NCI-H526 (cell line): ENCODE measurements at places on chromosomes 1 and 21.

DNA sequence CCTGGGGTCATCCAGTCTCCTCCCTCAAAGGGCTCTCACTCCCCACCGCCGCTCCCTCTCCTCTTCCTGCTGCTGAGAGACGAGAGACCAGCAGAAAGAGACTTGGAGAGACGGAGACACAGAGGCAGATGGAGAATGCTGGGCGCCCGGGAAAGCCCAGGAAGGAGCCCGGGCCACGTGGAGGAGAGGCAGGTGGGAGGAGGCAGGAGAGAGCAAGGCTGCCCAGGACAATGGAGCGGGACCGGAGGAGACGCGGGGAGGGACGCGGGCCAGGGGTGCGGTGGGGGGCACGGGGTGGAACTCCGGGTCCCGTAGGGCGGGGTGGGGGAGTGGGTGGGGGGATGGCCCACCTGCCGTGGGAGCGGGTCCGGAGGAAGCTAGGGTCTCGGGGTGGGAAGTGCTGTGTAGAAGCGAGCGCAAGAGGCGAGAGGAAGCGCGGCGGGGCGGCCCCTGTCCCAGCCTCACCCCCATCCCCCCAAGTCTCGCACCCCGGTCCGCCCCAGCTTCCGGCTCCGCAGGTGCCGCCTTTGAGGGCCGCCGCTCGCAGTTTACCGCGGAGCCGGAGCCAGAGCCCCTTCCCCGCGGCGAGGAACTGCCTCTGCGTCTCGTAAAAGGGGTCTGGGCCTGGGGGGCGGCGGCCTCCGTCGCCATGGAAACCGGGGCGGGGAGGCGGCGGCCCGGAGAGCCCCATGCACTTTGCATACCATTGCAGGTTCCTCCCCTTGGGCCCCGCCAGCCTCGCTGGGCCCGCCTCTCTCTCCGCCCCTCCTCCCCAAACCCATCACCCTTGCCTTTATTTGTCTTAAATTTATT is 11.7 kb upstream of the EPHA2 start:
- DNase-seq, result peak; percentile 74

- DNase-seq, result no peak
These were observed 20.2 kb upstream of the TOR3A start for GRCh38 chr1:179061360-179062282.

GRCh38 chr1:158520021-158520420 is 34.2 kb downstream of the OR6Y1 start:
- no peak for DNase-seq

DNA sequence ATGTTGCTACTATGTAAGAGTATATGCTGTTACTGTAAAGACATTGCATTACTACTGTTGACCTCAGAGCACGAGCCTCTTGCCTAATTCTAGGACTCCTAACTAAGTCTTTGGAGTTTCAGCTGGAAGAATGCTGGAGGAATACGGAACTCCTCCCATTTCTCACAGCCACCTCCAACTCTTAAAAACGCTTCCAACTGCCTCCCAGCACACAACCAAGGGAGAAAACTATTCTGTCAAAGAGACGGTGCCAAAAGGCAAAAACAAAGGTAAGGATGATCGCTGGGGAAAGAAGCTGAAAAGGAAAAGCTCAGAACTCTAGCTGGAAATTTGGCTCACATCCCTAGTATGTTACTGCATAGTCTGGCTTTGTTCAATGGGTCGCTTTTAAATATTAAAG is at the start of gene FMO2:
TSS of gene FMO2 (plus strand) at position 210 of the 400 bp plus-strand sequence. CDS start 414 bp downstream, outside the sequence.
- no peak for DNase-seq

- no peak for DNase-seq
These were observed 6.6 kb upstream of the TP53BP2 start for GRCh38 chr1:223852337-223852736.

GRCh38 chr1:226882187-226882586 is 11.8 kb downstream of the PSEN2 start:
- DNase-seq, result no peak

DNA sequence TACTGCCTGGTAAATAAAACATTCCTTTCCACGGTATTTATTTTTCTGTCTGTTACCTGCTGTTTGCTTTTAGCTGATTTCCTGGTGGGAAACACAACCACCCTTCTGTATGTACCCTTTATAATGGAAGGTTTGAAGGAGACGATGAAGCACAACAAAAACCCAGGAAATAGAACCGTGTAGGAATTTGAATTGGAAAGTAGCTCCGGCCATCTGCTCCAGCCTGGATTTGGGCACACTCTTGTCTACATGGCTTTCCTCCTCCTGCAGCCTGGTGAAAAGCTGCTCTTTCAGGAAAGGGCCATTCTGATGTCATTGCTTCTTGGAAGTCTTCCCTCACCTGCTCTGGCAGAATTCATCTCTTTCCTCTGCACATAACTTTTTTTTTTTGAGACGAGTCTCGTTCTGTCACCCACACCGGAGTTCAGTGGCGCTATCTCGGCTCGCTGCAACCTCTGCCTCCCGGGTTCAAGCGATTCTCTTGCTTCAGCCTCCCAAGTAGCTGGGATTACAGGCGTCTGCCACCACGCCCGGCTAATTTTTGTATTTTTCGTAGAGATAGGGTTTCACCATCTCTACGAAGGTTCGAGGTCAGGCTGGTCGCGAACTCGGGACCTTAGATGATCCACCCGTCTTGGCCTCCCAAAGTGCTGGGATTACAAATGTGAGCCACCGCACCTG is 2.7 kb downstream of the AK4 start:
- peak; percentile 79 for DNase-seq

GRCh38 chr1:184929711-184930202 is 44.6 kb downstream of the NIBAN1 start:
- DNase-seq, result peak; percentile 77

DNA sequence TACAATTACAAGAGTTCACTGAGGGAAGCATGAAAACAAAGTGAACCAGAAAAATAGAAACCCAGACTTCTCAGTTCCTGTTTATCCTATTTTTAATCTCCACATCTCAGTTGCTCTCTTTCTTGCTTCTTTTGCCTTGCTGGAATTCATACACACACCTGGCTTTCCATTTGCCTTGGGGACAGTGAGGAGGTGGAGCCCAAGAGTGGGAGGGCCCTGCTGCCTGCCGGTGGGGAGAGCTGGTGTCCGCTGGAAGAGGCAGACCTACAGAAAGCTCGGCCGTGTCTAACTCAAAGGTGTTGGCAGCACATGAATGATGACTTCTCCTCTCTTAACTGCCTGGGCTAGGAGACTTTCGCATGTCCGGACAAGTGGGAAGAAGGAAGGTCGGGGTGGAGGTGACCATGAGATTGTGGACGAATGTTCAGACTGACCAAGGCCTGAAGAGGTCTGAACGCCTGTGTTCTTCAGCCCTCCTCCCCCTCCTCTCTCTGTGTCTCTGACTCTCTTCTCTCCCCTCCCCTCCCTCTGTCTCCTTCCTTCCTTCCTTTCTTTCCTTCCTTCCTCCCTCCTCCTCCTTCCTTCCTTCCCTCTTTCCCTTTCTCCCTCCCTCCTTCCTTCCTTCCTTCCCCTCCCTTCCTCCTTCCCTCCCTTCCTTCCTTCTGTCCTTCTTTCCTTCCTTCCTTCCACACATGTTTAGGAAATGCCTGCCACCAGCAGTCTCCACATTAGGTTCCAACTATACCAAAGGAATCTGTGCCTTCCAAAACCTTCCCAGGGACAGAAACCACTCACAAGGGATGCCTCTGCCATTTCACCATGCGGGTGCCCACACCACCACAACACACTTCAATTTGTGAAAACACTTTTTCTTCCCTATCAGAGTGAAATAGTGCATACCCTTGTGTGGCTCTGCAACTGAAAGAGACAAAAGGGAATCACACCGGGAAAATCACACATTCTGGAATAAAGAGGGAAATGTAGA is 157.3 kb upstream of the RUNX1 start:
- DNase-seq, result no peak

DNA sequence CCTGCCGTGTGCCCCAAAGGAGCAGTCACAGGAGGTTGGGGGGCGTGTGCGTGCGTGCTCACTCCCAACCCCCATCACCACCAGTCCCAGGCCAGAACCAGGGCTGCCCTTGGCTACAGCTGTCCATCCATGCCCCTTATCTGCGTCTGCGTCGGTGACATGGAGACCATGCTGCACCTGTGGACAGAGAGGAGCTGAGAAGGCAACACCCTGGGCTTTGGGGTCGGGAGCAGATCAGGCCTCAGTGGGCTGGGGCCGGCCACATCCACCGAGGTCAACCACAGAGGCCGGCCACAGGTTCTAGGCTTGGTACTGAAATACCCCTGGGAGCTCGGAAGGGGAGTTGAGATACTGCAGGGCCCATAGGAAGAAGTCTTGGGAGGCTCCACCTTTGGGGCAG is 23.5 kb downstream of the COL6A1 start:
- no peak for DNase-seq

- peak; percentile 4 for DNase-seq
These were observed at the start of gene H6PD for GRCh38 chr1:9234223-9235095. H6PD (plus strand) TSS chr1:9234774; CDS start chr1:9244935, 10,161 bp downstream.

- DNase-seq, result no peak
These were observed 39.5 kb downstream of the CRB1 start for GRCh38 chr1:197307551-197307950.

DNA sequence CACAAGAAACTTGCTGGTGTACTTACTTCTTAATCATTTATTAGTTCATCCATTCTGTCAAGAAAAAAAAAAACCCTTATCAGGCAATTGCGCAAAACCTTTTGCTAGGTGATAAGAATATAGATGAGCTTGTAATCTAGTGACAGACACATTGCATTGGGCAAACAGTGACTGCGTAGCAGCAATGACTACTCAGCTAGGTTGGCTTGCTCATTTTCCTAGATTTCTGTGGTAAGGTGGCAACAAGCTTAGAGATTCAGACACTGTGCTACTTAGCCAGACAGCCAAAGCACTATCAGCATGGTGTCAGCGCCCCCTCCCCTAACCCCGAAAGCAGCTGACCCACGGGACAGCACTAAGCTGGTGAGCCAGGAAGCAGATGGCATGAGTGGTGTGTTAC is 203.1 kb downstream of the BARHL2 start:
- DNase-seq, result no peak

- no peak for DNase-seq
These were observed 8.0 kb upstream of the FAM20B start for GRCh38 chr1:179017383-179018326.

GRCh38 chr1:37893673-37894072 is 34.3 kb upstream of the MTF1 start:
- no peak for DNase-seq

- no peak for DNase-seq
These were observed 93.8 kb upstream of the GRIK3 start for GRCh38 chr1:37128091-37128490.

DNA sequence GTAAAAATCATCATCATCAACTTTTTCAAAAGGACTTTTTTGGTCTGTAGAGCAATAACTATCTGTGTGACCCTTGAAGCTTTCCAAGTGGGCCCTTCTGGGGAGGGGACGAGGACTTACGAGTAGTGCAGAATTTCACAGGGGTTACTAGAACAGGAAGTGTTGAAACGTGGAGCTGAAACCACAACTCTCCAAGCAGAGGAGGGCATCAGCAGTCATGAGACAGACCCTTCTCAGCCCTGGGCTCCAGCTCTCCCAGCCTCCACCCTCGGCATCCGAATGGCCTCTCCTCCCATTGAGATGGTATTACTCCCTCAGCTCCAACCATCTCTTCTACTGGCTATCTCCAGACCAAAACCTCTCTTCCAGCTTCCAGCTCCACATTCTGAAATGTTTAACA is 3.6 kb downstream of the FAM89A start:
- no peak for DNase-seq

GRCh38 chr1:245598524-245599305 is 443.9 kb downstream of the KIF26B start:
- no peak for DNase-seq
